Kidney (tissue), 22 donors: ENCODE measurements at places on chromosomes 6 and 20.

- no peak for DNase-seq
These were observed 8.4 kb upstream of the NUP153 start for GRCh38 chr6:17714879-17715851.

DNA sequence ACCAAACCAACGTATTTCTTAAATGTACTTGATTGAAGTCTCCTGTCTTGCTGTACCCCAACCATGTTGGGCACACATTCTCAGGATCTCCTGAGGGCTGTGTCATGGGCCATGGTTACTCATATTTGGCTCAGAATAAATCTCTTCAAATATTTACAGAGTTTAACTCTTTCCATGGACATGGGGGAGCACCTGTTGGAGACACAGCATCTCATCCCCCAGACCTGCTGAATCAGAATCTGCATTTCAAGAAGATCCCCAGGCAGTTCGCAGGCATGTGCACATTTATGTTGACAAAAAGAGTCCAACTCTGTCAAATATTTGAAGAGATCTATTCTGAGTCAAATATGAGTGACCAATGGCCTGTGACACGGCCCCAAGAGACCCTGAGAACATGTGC lies 24.5 kb downstream of the PIGT start:
- DNase-seq, result no peak

DNA sequence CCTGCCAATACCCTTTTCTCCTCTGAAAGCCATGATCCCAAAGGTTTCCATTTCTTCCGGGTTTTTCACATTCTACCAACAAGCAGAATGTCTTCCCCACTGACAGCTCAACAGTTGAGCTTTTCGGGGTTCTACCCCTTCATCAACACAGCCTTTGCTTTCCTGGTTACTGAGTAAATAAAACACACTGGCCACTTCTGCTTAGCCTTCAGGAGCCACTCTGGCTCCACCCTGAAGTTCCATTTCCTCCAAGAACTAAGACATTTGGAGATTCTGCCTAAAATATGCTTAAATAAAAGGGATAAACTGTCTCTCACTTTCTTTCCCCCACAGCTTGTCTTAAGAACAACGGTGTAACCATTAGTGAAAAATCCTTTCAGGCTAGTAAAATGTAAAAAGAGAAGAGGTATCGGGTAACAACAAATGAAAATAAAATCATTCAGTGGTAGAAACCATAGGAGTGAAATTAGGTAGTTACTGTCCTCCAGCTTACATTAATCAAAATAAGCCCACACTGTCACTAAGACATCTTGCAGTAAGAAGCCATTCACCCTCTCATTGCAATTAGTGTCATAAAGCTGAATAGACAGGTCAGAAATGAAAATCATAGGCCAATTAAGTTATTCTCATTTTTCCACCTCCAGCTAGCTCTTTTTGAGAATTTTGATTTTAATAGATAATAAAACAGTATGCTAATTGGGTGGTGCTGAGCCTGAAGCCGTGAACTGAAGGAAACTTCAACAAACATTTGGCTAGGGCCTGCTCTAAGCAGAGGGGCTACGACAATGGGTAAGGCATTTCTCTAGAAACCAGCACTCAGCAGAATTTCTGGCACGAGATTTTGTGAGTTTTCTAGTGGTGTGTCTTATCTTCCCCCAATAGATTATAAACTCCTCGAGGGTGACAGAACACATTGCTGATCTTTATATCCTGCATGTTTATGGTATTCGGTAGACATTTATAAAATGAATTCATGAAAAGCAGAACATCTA lies 194.2 kb downstream of the KHDC1L start:
- peak; percentile 12 for DNase-seq

DNA sequence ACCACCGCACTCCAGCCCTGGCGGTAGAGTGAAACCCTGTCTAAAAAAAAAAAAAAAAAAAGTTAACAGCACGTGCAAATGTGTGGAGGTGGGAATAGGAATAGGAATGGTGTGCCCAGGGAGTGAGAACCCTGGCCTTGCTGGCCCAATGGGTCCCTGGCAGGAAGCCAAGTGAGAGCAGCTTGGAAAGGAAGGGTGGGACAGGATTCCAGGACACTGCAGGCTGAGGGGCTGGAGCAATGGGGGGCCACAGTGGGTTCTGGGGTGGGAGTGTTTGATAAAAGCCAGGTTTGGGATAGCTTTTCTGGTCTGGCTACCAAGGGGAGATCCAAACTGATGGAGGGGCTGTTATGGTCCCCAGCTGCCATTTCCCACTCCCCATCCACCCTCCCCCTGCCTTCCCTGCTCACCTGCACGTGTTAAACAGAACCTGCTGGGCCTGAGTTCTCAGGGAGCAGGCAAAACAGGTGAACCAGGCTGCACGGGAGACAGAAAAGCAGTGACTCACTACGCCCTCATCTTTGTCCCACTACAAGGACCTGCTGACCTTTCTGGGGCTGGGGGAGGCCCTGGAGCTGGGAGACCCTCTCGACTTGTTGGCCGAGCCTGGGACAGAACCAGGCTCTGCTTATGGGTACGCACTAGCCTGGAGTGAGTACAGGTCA lies 3.3 kb downstream of the SUN5 start:
- DNase-seq, result no peak

- DNase-seq, result no peak
These were observed 130.6 kb downstream of the TENT5A start for GRCh38 chr6:81621816-81622395.

DNA sequence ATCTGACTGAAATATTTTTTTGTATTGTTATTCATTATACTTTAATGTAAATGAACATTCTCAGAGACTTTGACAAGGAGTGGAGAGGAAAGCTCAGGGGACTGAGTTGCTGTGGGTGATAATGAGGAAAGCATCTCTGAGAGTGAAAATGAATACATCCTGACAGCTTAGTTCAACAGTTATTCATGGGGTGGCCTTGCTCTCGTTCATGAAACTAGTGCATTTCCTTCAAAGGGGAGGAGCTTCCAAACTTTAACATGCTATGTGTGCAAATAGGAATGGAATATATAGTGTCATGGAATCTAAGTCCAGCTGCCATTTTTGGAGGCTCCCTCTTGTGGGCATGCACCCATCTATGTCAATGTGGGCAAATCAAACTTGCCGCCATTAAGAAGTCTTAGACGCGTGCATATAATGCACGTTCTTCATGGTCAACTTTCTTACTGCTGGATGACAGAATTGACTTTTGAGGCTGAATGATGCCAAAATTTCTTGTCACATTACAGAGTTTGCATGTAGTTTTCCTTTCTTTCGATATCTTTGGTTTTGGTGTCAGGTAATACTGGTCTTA lies 124.3 kb upstream of the TMEM170B start:
- no peak for DNase-seq

GRCh38 chr6:149285626-149286025 lies 31.9 kb upstream of the TAB2 start:
- no peak for DNase-seq

DNA sequence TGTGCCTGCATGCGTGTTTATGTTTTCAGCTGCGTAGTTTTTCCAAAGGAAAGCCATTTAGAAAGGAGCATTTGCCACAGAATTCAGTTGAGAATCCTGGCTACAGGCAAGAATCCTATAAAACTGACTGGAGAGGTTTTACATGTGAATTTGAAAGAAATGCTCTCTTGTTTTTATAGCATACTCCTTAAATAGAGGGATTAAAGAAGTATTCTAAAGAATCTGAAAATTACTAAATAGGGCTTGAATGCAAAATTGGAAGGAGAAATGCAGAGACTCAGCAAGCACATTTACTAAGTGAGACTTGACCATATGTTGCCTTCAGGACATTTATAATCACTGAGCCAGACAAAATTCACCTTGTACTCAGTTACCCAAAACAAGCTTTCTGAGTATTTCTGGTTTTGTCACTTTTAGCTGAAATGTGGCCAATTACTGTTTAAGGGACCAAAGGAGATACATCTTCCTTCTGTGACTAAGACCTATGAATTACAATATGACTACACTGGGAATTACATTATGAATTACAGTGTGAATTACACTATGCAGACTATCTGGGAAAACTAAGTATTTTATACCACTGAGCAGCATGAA lies 107.4 kb upstream of the ASCC3 start:
- DNase-seq, result no peak

DNA sequence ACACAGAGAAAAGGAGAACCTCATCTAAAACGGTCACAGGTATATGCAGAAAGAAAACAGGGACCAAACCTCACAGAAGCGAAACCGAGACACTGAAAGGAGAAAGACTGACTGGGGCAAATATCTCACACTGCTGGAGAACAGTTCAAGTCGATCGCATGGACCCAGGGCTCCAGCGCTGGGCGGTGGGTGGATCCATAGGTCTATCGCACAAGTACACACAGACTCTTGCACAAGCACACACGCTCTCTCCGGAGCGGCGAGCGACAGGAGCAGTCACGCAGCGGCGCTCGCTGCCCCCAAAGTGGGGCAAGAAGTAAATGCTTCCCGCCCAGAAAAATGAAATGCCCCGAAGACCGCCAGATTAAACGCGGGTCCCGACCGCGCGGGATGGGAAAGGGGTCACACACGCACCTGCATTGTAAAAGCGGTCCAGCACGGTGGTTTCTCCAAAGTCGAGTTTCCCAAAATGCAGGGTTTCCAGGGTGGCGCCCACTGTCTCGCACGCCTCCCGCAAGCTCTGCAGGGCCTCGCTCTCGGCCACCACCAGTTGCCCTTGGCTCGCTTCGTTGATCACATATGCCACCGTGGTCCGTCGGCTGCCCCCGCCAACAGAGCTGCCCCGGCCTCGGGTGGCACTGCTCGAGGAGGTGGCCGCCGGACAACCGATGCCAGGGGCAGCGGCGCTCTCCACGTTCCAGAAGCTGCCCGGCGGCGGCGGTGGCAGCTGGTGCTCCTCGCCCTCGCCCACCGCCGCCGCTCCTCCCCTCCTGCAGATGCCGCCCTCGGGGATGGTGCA lies 782 bp downstream of the MAP3K5 start:
- DNase-seq, result peak; percentile 57

GRCh38 chr6:125787791-125788190 lies 3.0 kb upstream of the NCOA7 start:
- no peak for DNase-seq

DNA sequence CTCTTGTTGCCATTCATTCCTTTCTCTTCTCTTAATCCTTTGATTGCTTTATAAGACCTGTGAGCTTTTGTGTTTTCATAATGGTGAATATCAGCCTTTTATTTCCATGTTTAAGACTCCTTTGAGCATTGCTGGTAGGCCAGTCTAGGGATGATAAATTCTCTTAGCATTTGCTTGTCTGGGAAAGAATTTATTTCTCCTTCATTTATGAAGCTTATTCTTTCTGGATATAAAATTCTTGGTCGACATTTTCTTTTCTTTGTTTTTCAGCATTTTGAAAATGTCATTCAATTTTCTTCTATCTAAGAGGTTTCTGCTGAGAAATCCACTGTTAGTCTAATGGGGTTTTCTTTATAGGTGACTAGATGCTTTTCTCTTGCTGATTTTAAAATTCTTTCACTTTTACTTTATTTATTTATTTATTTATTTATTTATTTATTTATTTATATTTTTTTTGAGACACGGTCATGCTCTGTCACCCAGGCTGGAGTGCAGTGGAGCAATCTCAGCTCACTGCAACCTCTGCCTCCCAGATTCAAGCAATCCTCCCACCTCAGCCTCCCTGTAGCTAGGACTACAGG lies 15.0 kb downstream of the ARFGEF3 start:
- no peak for DNase-seq
